Stimulated activated naive CD8-positive, alpha-beta T cell treated with anti-CD3 and anti-CD28 coated beads, Interleukin-15, amount 100 ng/mL, for 72 hours (primary cell): ENCODE measurements at places on chromosomes 11 and 22.

- DNase-seq, result no peak
Measured at GRCh38 chr11:102637731-102638130, 12.6 kb upstream of the MMP20 start.

- no peak for DNase-seq
Measured at GRCh38 chr22:29799217-29799680, 32.1 kb downstream of the UQCR10 start.

GRCh38 chr11:67700548-67701262, 26.3 kb upstream of the ALDH3B2 start:
- DNase-seq, result no peak

- no peak for DNase-seq
Measured at GRCh38 chr11:26963764-26964163, 30.1 kb upstream of the FIBIN start.

GRCh38 chr11:19632499-19632834, 80.2 kb upstream of the NAV2 start:
- DNase-seq, result no peak

- no peak for DNase-seq
Measured at GRCh38 chr11:13098063-13098462, 88.9 kb downstream of the RASSF10 start.

- no peak for DNase-seq
Measured at GRCh38 chr11:78192911-78193351, 4.2 kb downstream of the USP35 start.

- no peak for DNase-seq
Measured at GRCh38 chr11:3201112-3201581, 17.5 kb downstream of the MRGPRG start.

DNA sequence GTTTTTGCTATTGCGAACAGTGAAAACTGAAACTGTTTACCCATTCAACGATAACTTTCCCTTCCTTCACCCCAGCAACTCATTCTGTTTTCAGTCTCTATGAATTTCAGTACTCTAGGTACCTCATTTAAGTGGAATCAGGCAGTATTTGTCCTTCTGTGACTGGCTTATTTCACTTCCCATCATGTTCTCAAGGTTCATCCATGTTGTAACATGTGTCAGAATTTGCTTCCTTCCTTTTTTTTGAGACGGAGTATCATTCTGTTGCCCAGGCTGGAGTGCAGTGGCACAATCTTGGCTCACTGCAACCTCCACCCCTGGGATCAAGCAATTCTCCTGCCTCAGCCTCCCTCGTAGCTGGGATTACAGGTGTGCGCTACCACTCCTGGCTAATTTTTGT, 23.7 kb downstream of the HTR3B start:
- DNase-seq, result no peak

- DNase-seq, result no peak
Measured at GRCh38 chr11:2094354-2095197, 44.6 kb downstream of the IGF2 start.

DNA sequence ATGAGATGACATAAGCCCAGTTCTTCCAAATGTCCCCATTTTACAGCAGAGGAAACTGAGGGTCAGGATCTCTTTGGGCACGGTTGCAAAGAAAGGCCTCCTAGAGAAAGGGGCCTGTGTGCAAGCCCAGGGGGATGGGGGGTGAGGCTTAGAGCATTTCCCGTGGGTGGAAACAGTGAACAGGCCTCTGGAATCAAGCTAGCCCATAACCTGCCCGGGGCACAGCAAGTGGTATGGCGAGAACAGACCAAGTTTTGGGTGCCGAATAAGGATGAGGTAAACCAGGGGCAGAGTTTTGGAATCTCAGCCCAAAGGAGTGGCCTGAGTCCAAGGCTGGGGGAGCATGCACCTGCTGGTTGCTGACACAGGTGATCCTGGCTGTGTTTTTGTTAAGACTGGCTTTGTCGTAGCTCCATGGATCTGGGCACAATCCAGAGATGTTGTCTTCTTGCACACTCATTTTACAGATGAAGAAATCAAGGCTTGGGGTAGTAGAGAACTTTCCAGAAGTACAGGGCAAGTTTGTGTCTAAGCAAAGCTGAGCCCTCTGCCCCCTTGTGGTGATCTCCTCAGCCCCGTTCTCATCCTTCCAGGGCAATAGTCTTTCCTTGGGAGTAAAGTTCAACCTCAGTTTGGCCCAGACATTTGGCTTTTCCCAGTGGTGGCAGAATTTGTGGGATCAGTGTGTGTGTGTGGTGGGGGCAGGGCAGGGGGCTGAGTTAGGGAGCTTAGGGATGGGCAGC, 53.5 kb upstream of the MYEOV start:
- DNase-seq, result no peak

DNA sequence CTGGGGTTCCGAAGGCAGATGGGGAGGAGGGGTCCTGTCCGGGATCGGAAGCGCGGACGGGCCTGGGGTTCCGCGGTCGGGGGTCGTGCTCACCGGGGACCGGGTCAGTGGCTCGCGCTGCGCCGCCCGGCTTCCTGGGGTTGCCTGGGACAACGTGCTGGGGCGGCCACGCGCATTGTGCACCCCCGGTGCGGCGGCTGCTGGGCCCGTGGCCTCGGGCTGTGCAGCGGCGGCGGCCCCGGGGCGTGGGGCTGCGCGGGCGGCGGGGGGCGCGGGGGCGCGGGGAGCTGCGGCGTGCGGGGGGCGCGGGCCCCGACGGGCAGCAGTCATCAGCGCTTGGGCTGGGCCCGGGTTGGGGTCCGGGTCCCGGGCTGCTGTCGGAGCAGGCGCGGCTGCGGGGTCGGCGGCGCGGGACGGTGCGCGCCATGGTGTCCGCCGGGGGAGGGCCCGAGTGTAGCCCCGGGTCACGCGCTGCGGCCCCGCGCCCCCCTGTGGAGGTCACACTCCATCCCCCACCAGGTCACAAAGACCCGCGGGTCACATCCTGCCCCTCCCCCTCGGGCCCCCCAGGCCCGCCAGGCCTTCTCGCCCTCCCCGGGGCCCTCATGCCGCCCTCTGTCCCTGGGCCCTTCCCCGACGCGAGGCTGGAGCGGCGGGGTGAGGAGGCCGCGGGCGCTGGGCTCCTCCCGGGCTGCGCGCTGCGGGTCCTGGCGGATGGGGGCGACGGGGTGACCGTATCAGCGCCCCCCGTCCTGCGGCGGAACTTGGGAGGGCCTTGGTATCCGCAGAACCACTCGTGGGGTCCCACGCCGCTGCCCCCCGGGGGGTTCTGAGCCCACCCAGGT, at the start of gene TTLL8:
TSS of gene TTLL8 (minus strand) at position 238 of the 845 bp plus-strand sequence.
- DNase-seq, result no peak

- no peak for DNase-seq
Measured at GRCh38 chr11:6654281-6655019, 1.2 kb downstream of the DCHS1 start.

GRCh38 chr11:17008099-17008498, 6.1 kb downstream of the PLEKHA7 start:
- DNase-seq, result no peak

- no peak for DNase-seq
Measured at GRCh38 chr11:2250041-2250440, 20.3 kb downstream of the ASCL2 start.

DNA sequence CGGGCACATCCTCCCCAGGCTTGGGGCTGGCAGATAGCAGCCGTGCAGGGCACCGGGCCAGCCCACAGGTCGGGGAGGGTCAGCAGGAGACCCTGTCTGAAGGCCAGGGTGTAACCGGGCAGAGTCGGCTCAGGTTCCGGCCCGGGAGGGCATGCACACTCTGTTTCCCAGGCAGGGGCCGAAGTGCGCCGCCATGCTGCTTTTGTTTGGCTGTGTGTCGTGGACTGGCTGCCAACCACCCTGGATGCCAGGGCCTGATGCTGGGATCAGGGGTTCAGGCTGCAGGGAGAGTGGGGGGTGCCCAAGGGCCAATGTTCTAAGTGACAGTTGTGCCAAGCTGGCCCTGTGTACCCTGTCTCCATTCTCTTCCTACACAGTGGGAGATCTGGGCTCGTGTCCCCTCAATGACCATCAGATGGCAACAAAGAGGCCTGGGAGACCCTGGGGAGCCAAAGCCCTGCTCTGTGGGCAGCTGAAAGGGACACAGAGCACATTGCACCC, 120.9 kb upstream of the B3GAT1 start:
- no peak for DNase-seq

- DNase-seq, result no peak
Measured at GRCh38 chr11:44681698-44682097, 45.1 kb upstream of the TSPAN18 start.

DNA sequence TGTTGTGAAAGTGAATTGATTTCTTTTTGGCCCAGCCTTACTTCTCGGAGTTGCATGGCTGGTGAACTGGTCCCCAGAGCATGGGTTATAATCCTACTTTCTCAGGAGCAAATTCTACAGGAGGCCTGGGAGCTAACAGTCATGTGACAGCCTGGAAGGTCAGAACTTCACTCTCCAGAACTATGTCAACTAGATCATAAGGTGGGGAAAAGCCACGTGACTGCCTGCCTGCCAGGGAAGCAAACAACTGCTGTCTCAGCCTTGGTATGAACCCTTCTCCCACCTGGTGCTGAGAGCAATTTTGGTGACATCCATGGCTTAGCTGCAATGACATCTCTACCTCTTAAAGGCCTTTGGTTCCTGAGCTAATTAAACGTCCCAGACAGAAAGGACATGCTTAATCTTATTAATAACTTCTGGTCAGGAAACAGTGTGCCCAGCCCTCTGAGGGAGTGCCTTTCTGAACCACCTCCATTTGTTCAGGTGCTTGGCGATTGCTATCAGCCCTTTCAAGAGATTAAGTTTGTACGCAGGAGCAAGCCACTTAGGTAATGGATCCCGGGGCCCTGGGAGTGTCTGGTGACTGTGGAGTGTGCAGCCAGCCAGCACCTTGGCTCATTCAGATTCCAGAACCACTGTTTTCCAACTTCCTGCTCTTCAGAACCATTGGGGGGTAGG, 1.4 kb upstream of the CREB3L1 start:
- no peak for DNase-seq

DNA sequence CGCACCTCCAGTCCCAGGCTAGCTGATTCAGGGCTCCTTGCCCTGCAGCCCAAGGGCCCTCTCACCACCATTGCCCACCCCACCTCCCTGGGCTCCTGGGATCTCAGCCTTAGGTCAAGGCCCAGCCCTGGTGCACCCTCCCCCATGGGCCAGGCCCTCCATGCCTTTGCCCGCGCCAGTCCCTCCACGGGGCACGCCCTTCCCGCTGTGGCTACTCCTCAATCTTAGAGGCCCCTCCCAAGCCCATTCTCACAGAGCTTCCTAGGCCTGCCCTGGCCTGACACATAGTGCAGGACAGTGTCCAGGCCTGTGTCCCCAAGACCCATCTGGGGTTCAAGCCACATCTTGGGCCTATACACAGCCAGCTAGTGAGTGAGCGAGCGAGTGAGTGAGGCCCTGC, 6.9 kb downstream of the GP1BB start:
- DNase-seq, result no peak

DNA sequence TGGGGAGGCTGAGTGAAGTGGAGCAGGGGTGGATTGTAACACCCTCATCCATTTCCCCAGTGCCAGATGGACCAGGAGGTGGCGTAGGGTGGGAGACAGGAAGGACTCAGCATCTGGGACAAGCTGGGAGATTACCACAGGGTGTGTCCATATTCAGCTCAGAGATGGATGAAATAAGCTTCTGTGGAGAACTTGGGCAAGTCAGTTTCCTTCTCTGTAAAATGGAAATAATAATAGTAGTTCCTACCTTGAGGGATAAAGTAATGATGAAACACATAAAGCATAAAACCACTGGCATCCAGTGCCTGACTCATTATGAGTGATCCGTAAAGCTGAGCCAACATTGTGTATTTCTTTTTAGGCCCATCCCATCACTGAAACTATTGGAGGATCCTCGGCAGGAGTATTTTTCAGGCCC, 607 bp upstream of the ROBO4 start:
- no peak for DNase-seq

- DNase-seq, result no peak
Measured at GRCh38 chr11:2868506-2869133, 17.0 kb downstream of the CDKN1C start.

DNA sequence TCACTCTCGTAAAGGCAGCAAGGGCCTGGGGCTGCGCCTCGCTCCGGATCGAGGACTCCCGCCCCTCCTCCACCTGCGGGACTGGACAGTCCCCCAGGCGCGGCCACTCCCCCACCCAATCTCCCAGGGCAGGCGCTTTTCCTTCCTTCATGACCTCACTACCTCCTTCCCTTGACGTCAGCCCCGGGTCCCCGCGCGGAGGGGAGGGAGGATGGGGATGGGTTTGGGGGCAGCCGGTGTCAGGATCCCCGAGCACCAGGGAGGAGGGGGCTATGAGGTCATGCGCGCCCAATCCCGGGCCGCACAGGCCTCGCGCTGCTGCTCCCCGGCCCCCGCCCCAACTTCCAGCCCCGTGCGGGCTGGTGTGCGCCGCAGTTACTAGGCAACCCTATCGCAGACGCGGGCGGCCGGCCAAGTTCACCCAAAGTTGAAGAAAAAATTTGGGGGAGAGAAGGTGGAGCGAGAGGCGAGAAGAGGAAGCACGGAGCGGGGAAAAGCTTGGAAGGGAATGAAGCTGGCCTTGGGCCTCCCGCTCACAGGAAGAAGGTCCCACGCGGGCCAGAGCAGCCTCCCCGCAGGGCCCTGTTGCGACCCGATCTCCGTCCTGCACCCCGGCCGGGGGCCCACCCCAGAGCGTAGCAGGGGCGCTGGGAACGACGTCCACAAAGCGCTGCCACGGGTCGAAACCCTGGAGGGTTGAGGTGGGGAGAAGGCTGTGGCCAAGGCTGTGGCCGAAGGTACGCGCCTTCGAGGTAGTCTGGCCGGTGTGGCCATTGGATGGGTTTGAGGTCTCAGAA, 8.3 kb downstream of the WT1 start:
- DNase-seq, result no peak

- DNase-seq, result no peak
Measured at GRCh38 chr11:11978792-11979487, 29.5 kb downstream of the DKK3 start.

GRCh38 chr11:103257360-103257759, 148.1 kb downstream of the DYNC2H1 start:
- no peak for DNase-seq

- no peak for DNase-seq
Measured at GRCh38 chr11:74682731-74683278, 48.4 kb downstream of the CHRDL2 start.

GRCh38 chr11:23956586-23956985, 540.3 kb upstream of the LUZP2 start:
- no peak for DNase-seq

DNA sequence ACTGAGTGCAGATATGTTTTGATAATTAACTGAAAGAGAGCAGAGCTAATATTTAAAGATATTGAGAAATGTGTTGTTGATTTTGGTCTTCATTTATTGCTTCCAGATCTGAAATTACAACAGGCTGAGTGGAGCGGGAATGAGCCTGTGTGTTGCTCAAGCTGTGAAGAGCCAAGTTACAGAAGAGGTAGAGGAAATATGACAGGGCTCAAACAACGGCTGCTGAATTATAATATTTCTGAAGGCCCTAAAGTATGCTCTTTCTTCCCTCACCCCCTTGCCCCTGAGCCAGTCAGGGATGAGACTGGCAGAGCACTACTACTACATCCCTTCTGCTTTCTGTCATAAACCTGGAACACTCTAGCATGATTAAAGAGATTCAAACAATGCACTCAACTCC, 115.6 kb downstream of the FANCF start:
- no peak for DNase-seq

- no peak for DNase-seq
Measured at GRCh38 chr11:104333977-104334376, 170.0 kb upstream of the PDGFD start.

- DNase-seq, result peak; percentile 93
Measured at GRCh38 chr22:37633089-37633624, 6.3 kb upstream of the SH3BP1 start.

GRCh38 chr11:111264646-111265045, 19.1 kb downstream of the POU2AF2 start:
- no peak for DNase-seq

GRCh38 chr11:103631841-103632240, 404.6 kb upstream of the DDI1 start:
- DNase-seq, result no peak

GRCh38 chr11:75285776-75286360, 45.3 kb downstream of the TPBGL start:
- no peak for DNase-seq
